Right forelimb (tissue), 1 donor: ENCODE measurements at places on chromosomes 7 and 10.

DNA sequence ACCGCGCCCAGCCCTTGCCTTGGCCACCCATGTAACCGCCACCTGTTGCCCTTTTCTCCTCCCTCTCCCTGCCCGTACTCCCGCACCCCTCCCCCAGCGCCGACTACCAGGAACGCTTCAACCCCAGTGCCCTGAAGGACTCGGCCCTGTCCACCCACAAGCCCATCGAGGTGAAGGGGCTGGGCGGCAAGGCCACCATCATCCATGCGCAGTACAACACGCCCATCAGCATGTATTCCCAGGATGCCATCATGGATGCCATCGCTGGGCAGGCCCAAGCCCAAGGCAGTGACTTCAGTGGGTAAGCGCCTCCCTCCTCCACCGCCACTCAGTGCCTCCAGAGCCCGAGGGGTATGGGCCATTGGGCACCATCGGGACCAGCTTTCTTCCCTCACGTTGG, 18.7 kb downstream of the LDB3 start:
- DNase-seq = no peak

- DNase-seq = peak; percentile 74
Measured at GRCh38 chr10:46541017-46541661, 15.3 kb downstream of the GPRIN2 start.

GRCh38 chr7:156947120-156947843, 2.2 kb upstream of the NOM1 start:
- no peak for DNase-seq

DNA sequence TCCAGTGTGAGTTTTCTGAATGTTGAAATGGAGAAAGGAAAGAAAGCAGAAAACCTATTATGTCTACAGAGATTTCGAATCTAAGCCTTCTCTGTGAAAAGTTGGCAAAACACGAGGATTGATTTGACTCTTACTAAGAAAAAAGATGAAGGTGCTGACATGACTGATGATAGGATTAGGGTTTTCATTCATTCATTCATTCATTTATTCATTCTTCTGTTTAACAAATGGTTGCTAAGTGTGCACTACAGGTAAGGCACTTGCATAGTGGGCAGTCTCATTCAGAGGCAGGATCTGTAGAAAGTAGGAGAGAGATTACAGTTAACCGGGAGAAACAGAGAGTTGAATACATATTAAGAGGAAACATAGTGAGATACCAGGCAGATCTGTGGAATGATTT, 137.1 kb downstream of the ZNF365 start:
- DNase-seq = no peak
